Left ventricle myocardium superior (tissue), 1 donor: ENCODE measurements at places on chromosomes 6 and 20. TPM values are rescaled to one million over a fixed set of nuclear protein-coding genes. Genes with fewer than 3 reads are reported as not detected.

Gene DCDC2
- total RNA-seq = not detected

Gene MCHR2
- total RNA-seq = not detected

Gene IMPG1
- not detected for total RNA-seq

Gene PLCG1
- total RNA-seq = 56.5 TPM

Gene ULBP1
- total RNA-seq = 0.17 TPM

Gene WFDC5
- not detected for total RNA-seq

Gene MTFR2
- total RNA-seq = 0.25 TPM

Gene PRSS35
- total RNA-seq = 0.12 TPM

GRCh38 chr20:63167026-63167917 lies 48.7 kb downstream of the YTHDF1 start:
- peak; percentile 7 for DNase-seq

GRCh38 chr20:38036366-38036765 lies 2.8 kb downstream of the RPRD1B start:
- no peak for DNase-seq

DNA sequence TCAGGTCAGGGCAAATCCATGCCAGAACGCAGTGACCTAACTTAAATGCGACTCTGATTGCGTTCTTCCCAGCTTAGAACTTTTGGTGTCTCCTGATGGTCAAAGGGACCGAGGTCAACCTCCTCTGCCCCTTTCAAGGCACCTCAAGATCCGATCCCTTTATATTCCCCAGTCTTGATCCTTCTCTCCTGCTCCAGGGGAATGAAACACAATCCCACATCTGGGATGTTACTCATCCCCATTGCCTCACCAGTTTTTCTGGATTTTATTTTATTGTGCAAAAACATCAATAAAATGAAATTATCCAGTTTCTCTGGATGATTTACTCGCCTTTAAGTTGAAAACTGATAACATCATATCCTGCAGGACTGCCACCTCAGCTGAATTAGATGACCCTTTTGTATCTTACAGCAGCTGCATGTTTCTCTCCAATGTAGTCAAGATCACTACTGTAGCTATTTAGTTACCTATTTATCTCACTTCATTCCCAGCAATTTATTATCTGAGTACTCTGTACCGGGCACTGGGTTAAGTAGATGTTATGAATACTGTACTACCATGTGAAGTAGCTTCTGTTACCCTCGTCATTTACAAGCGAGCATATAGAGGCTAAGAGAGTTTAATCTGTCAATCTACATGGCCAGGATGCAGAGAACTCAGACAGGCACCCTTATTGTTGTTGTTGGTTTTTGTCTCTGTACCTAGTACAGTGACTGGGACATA lies 44.0 kb downstream of the IRAK1BP1 start:
- no peak for DNase-seq

DNA sequence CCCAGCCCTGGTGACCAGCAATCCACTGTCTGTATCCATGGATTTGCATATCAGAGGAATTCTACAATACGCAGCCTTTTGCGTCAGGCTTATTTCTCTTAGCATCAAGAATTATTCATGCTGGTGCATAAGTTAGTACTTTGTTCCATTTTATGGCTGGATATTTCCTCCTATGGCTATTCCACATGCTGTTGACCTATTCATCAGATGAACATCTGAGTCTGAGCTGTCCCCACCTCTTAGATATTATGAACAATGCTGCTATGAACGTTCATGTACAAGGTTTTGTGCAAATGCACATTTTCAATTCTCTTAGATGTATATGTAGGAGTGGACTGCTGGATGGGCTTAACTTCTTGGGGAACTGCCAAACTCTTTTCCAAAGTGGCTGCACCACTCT lies 79.0 kb upstream of the CST7 start:
- no peak for DNase-seq

DNA sequence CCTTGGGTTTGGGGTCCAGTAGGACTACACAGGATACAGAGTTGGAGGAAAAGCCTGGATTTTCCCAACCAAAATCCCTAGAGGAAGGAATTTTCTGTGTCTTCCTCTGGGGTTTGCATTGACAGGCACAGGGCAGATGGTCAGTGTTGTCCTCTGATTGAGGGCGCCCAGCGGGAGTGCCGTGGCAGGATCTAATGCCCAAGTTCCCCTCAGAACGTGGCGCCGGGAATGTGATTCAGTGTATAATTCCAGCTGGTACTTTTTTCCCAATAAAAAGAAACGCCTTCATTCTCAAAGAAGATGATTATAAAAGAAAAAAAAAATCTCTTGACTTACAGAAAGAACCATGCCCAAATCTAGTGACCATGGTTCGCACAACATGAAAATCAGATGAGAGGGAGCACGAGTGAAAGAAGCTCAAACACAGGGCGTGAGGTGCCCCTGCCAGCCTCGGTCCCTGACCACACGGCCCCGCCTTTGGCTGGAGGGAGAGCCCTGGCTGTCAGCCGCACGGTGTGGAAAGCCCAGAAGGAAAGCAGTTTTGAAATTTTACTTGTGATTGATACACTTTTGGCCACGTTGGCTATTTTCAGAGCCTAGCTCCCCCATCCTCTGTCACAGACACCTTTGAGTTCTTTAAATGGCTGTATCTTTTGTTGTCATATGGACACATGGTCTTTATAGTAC lies 31.6 kb downstream of the VEGFA start:
- DNase-seq = no peak

DNA sequence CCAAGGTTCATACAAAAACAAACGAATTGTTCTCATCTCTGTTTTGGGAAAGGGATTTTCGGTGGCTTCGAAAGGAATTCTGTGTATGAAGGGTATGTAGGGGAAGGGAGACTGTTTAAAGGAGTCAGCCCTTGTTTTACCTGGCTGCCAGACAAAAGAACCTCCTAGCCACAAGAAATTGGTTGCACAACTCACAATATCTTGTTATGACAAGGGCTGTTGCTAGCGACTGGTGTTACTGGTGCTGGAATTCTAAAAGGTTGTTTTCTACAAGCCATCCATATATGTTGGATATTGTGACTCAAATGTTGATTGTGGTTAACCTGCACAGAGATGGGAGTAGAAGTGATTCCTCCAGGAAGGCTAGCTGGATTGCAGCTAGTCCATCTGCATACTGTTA lies 34.6 kb upstream of the CITED2 start:
- no peak for DNase-seq

DNA sequence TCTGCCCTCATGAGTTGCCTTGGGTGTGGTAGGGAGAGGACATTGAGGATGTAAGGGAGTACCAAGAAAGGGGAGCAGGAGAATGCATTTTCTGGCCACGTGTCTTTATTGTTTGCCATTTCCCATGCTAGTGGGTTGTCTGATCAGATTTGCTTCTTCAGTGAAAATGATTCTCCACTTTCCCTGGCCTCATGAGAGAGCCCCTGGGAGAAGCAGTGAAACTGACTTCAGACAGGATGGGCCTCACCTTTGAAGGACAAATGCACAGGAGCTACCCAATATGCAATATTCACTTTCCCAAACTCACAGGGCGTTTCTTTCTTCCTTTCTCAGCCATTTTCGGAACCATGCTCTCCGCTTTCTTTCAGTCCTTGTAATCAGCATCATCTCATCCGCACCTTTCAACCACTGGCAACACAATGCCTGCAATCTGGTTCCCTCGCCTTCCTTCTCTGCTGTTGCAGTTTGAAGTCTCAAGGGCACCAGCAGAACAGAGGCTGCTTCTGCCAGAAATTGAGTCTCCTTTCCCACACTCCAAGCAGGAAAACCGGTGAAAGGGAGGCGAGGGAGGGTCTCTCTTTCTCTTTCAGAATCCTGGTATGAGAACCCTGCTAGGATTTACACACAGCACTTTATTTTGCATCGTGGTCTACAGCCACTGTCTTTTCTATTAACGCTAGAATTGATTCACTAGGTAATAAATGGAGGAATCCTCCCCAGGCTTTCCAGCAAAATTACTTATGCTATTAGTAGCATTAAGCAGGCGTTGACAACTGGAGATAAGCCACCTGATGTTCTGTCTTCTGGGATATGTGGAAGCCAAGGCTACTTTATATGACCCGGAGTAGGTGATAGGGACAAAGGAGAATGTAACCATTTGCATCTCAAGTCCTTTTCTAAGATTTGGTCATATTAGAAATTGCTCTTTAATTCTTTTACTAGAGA lies 62.0 kb upstream of the FAM184A start:
- no peak for DNase-seq

DNA sequence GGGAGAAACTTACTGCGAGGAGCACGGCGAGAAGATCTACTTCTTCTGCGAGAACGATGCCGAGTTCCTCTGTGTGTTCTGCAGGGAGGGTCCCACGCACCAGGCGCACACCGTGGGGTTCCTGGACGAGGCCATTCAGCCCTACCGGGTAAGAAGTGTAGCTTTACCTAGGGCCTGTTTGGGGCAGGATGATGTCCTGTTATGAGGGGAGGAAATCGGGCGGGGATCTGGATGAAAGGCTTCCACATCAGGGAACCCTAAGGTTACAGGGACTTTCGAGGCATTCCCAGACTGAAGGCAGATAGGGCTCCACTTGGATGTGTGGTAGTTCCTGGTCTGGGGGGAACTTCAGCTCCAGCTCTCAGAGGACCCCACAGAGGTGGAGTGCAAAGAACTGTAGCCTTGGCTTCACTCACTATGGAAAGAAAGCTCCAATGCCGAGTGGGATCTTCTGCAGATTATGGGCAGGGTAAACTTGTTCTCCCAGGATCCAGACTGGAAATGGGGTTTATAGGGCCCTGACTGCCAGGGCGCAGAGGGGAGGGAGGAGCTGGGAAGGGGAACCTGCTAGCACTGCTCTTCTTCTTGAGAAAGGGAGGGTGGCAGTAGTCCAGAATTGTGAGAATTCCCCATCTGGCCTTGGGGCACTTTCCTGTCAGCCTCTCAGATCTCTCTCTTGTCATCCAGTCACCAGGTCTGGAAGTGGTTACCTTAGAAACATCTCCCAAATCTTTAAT lies 740 bp downstream of the TRIM15 start:
- no peak for DNase-seq

DNA sequence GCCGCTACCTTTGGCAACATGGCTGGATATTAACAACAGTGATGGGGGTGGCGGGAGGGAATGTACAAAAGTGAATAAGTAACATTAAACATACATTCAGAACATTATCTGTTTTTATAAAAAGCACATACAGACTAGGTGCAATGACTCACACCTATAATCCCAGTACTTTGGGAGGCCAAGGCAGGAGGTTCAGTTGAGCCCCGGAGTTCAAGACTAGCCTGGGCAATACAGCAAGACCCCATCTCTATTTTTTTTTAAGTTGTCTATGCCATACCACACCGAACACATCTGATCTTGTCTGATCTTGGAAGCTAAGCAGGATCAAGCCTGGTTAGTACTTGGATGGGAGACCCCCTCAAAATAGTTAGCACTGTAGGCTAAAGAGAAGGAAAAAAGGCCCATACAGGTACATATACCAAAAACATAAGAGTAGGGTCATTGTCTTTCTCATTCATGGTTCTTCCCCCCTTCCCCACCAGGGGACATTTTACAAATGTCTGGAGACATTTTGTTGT lies 1.7 kb upstream of the HCK start:
- DNase-seq = no peak

GRCh38 chr6:32807020-32807580 lies 9.7 kb downstream of the HLA-DOB start:
- DNase-seq = no peak

- no peak for DNase-seq
Observed at GRCh38 chr6:23951691-23952090, 174.3 kb upstream of the NRSN1 start.

DNA sequence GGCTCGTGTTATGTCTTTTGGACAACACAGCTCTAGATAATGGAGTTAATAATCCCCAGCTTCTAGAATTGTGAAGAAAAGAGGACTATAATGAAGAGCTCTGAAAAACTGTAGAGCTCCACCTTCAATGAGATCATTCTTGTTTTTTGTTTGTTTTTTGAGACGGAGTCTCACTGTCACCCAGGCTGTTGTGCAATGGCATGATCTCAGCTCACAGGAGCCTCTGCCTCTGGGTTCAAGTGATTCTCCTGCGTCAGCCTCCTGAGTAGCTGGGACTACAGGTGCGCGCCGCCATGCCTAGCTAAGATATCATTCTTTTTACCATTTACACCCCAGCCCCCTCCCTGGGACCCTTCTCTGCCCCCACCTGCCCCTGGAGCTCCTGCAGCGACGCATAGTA lies 36.6 kb downstream of the ERGIC3 start:
- DNase-seq = no peak

GRCh38 chr6:150463852-150464251 lies 95.0 kb downstream of the IYD start:
- DNase-seq = no peak

DNA sequence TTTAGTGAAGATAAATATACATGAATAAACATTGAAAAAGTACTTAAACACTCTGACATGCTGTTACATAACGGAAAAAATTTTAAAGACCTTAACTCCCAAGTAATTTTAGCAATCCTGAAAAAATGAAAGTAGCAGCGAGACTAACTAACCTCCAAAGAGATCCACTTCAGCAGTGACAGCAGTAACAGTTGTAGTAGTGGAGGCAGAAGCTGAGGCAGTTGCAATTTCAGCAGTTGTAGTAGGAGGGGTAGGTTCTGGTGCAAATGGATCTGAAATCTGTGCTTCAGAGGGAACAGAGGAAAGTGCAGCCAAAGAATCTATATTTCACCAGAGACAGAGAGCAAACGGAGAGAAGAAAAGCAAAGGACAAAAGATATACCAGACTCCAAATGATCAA lies 88.8 kb downstream of the PRSS35 start:
- DNase-seq = no peak

DNA sequence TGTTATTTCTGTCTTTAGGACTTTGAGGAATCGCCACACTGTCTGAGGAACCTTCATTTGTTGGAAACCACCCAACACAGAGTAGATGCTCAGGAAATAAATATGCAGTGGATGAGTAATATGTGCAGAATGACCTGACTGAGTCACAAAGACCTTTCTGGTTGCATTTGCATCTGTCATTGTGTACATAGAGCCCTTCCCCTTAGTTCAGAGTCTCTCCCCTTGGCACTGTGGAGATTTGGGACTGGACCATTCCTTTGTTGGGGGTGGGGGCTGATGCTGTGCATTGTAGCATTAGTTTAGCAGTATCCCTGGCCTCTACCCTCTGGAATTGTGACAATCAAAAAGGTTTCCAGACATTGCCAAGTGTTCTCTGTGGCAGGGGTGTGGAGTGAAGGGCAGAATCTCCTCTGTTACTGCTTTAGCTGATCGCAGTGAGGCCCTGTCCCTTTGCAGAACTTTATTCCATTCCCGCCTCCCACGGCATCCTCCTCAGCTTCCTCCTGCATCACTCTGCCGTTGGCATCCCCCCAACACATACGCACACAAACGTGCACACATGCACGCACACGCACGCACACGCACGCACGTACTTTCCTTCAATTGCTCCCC lies 64.5 kb downstream of the EYA2 start:
- no peak for DNase-seq

- no peak for DNase-seq
Observed at GRCh38 chr6:44920952-44921491, 407.1 kb upstream of the RUNX2 start.

DNA sequence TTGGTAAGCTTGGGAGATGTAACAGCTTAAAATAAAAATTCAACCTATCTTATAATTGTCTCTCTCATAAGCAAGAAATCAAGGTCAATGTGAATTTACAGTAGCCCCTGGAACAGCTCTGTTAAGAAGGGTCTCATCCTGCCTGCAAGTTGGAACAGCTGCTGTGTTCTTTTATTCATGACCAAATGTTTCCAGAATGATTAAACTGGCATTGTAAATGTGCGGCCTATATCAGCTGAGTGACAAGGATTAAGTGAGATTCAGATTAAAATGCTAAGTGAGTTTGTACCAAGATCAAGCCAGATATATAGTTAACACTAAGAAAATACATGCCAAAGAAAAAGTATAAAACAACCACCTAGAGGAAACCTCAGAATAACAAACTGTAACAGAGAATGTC lies 45.3 kb upstream of the NRSN1 start:
- no peak for DNase-seq
